Muscle of back (tissue), 13 donors: ENCODE measurements at places on chromosomes 7 and 10.

DNA sequence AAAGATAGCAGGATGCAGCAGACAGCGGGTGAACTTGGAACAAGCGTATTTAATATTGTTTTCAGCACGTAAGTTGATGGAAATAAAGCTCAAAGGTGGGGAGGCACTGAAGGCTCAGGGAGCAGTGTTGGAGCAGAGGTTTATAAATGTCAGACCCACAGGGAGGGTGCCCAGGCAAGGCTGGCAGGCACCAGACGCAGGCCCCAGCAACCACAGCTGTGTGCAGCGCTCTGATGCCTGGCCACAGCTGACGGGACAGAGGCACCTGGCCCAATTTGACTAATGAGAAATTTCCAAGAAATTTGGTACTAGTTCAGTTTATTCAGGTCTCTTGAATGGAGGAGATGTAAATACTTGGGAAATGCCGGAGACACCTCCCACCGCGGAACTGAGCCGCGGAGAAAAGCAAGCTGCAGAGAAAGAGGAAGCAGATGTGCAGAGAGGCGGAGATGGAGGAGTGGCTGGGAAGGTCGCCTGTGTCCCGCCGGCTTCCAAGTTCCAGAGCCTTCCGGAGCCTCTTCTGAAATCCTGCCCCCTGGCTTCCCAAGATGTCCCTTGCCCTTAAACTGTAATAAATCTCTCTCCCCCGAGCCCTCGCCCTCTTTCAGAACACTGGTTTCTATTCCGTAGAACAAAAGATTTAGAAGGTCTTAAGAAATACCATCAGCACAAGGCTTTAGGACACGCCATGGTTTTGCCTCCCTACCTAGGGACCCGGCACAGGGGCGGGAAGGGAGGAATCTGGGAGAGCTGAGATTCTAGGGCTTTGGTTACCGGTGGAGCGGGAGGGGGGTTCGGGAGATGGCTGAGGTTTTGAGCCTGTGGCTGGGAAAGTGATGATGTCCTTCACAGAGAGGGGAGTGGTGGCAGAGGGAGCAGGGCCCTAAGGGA lies 38.4 kb upstream of the PLXNA4 start:
- peak; percentile 31 for DNase-seq

- no peak for DNase-seq
Observed at GRCh38 chr10:120972259-120972658, 121.1 kb downstream of the WDR11 start.

GRCh38 chr7:15720849-15721471 lies 34.5 kb upstream of the MEOX2 start:
- DNase-seq = no peak

DNA sequence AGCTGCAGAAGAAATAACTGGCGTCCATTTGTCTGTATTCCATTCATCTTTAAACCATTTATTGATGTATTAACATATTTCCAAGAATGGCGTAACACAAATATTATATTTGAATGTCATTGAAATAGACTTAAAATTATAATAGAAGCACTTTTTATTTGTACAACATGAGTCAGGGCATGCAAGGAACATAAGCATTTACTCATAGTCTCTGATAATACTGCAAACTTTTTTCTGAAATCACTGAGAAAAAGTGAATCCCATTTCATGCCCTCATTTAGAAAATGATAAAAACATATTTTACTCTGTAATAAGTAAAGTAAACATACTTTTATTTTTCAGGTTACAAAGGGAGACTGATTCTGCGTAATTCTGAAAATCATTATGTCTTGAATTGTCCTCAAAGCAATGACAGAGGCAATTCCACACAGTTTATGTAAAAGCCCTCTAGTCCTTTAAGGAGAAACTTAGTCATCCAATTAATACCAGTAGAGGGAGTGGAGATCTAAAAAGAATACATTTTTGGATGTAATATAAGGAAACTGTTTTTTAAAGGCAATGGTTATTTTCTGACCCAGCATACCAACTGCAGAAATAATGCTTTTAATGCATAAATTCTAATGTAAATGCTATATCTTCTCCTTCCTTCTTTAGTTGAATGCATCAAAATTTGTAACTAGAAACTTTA lies 58.1 kb downstream of the AGMO start:
- no peak for DNase-seq

DNA sequence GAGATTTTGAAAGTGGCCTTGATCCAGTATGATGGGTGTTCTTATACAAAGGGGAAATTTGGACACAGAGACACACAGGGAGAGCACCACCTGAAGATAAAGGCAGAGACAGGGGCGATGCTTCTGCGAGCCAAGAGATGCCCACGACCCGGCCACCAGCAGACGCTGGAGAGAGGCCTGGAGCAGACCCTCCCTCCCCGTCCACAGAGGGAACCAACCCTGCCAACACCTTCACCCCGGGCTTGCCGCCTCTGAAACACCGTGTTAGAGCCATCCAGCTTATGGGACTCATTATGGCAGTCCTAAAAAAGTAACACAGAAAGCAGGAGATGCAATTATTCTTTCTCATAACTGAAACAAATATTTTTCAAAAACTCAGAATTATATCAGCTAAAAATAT lies 303.3 kb upstream of the SHH start:
- no peak for DNase-seq

- no peak for DNase-seq
Observed at GRCh38 chr7:12674053-12674452, 13.4 kb upstream of the ARL4A start.

- DNase-seq = no peak
Observed at GRCh38 chr7:148982654-148983199, 45.6 kb downstream of the PDIA4 start.

DNA sequence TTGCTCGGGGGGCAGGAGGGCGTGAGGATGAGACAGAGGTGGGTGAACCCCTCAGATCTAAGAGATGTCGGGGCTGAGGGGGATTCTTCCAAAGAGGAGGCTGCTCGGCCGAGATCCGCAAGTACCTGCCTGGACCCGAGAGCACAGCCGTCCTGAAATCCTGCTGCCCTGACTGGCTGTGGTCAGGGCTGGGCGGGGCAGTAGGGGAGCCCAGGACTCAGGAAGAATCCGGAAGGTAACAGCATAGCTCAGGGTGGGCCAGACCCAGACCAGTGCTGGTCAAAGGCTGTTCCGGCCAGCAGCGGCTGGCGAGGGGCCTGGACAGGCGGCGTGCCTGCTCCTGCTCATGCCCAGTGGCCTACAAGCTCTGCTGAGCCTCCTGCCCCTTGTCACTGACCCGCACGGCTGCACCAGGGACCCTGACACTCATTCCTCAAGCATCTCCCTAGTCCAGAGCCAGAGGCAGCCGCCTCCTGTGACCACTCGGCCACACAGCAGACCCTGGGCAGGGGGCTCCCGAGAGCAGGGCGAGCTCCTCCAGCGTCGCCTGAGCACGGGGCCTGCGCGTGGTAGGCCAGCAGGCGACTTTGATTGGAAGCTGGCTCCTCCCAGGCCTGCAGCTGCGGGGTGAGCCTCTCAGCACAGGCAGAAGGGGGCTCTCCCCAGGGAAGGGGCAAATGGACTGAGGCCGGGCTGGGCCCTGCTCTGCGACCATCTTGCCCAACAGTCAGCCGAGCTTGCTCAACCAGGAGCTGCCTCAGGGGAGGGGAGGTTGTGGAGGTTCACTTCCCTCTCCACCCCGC lies 3.1 kb upstream of the ADAP1 start:
- DNase-seq = no peak

DNA sequence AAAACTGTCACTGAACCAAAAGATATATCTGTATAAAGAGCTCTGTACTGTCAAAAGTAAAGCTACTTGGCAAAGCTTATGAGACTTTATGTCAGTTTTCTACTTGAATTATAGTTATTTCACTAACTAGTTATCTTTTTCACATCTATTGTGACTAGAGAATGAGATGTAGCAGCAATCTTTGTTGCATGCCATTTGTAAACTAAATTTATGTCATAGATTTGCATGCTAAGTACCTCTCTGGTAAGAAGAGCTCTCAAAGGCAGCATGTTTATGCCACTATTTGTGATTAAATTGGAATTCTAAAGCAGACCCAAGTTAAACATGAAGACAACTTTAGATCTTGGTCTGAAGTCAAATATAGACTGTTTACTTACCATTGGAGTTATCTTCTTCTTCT lies 300.6 kb downstream of the CNTNAP2 start:
- DNase-seq = no peak

GRCh38 chr7:70764701-70765208 lies 367.2 kb upstream of the GALNT17 start:
- no peak for DNase-seq

- no peak for DNase-seq
Observed at GRCh38 chr10:93379731-93380575, 102.2 kb downstream of the MYOF start.

GRCh38 chr10:93461807-93462178 lies 20.3 kb downstream of the MYOF start:
- no peak for DNase-seq

DNA sequence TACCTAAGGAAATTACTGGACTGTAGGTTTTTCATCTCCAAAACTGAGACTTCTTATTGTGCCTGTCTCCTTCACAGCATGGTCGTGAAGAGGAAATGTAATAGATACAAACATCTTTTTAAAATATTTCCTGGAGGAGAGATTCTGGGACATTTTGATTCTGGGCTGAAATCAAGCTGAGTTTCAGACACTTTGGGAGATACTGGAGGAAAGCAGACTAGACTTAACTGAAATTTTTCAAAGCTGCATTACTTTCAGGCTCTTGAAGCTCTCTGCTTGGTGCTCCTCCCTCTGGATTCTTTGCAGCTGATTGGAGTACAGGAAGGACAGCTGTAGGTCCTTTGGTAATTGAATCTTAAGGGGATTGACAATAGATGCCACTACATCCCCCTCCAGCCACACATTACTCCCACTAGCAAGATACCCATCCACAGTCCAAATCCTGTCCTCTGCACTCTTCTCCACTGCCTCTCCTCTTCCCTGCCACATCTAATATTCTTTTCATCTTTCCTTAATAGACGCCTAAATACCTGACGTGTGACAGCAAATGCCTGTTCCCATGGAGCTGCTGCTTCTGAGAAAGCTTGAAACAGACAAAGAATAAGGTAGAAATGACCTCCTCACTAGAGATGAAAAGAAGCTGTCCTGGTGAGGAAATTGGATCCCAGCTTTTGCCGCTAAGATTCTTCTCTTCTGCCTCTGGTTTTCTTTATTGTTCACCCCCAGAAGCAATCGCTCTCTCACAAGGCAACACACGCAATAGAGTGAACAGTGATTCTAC lies 111.5 kb upstream of the PHYHIPL start:
- no peak for DNase-seq

DNA sequence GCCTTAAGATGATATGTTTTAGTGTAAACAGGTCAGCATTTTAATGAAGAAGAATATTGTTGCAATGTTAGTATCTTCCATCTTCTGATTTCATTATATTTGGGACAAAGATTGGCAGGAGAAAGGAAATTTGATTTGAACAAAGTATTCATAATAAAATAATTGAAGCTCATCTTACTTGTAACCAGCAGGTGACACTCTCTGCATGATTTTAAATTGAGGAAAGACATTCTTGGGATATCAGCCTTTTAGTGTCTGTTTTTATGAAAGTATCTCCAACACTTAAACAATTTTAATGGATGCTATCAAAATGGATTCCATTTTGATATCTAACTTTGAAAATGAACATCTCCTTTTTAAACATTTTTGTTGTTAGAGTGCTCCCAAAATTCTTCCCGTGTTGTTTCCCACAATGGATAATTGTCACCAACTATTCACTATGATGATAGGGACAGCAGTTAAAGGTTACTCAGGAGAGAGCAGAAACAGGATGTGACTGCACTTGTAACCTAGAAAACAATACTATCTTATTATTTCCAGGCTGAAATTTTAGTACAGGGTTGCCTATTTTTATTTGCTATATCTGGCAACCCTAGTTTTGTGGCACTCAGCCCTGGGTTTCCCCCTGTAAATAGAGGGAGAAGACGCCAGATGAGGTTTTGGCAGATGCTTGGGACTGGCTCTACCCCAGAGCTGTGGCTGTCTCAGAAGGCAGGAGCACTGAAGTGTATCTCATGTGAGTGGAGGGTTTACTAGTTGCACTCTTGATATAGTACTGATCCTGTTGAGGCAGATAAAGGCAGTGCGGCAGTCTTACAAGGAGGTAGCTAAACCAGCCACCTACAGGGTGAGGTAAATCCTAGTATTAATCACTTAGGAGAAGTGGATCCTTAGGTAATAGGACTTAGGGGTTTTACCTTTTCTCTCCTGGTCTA lies 31.0 kb upstream of the ABCB4 start:
- DNase-seq = peak; percentile 18

- peak; percentile 54 for DNase-seq
Observed at GRCh38 chr10:10792681-10793080, 225.0 kb upstream of the CELF2 start.

- no peak for DNase-seq
Observed at GRCh38 chr10:4127518-4128315, 342.7 kb upstream of the KLF6 start.

- no peak for DNase-seq
Observed at GRCh38 chr7:155667241-155667829, 22.9 kb downstream of the RBM33 start.

DNA sequence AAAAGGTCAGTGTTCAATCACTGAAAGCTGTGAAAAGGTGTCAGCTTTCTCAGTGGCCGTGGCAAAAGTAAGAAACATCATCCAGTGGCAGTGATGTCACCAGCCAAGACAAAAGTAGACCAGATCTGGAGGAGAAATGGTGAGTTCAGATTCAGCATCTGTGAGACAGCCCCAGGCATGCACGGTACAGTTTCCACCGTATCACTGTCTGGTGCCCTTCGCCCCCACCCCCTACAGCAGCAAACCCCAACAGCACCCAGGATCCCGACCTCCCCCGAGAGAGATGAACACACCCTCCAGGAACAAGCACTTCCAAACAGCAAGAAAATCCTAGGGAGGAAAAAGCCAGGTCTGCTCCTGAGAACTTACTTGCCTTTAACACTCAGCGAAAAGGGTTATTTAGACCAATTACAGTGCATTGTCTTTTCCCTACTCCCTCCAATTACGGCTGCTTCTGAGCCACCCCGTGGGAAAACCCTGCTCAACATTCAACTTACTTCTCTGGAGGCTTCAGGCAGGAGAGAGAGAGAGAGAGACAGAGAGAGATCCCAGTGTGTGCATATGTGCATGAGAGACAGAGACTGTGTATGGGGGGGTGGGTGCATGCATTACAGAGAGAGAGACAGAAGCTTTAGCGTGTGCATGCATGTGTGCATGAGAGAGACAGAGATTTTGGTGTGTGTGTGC lies 189.6 kb downstream of the GRID1 start:
- no peak for DNase-seq

GRCh38 chr10:23345861-23346260 lies 1.3 kb upstream of the C10orf67 start:
- no peak for DNase-seq

DNA sequence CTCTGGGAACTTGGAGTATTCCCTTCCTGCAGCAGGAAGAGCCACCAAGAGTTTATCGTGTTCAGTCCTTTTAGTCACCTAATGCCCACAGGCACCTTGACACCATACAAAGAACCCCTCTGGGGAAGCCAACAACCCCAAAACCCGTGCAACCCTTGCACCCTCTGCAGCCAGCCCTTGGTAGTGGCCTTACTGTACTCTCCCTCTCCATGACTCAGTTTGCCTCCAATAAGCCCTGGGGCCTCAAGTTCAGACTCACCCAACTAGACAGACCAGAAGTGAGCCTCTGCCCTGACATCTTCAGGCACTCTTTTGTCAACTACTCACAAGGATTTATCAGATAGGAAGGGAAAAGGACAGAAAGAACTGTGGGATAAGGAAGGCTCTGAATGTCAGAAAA lies 30.9 kb downstream of the KCNMA1 start:
- no peak for DNase-seq

GRCh38 chr7:23759671-23760391 lies 49.8 kb downstream of the STK31 start:
- DNase-seq = no peak

- DNase-seq = peak; percentile 71
Observed at GRCh38 chr7:140275069-140275965, 98.5 kb upstream of the KDM7A start.
